ENCODE measurements at places on chromosomes 3 and 15. TPM values are rescaled to one million over a fixed set of nuclear protein-coding genes. Genes with fewer than 3 reads are reported as not detected.

The MFN1 gene
- total RNA-seq, result 57.5 TPM

The C15orf39 gene
- 27.8 TPM for total RNA-seq

The HIGD2B gene
- not detected for total RNA-seq

The ITGB5 gene
- total RNA-seq, result 149 TPM

The ZNF80 gene
- not detected for total RNA-seq

The TLR9 gene
- under 0.01 TPM for total RNA-seq

The SLCO2A1 gene
- total RNA-seq, result 2.2 TPM

The BUB1B gene
- 78.3 TPM for total RNA-seq

The XCR1 gene
- total RNA-seq, result not detected

The C3orf22 gene
- not detected for total RNA-seq

The ABHD5 gene
- 31.1 TPM for total RNA-seq

The GCNT3 gene
- not detected for total RNA-seq

The ACOX2 gene
- 4.5 TPM for total RNA-seq

The SPCS1 gene
- 90.3 TPM for total RNA-seq

The FSIP1 gene
- total RNA-seq, result 0.50 TPM

The MYRIP gene
- 29.0 TPM for total RNA-seq

The KLHL40 gene
- total RNA-seq, result under 0.01 TPM

The PPARG gene
- total RNA-seq, result 6.0 TPM

The TMEM158 gene
- 5.3 TPM for total RNA-seq

All from thoracic aorta endothelial cell (primary cell).